Activated T-cell treated with anti-CD3 and anti-CD28 coated beads for 1 hour (primary cell): ENCODE measurements at places on chromosomes 2 and 18.

- DNase-seq: no peak
Observed at GRCh38 chr2:238742664-238743063, 105.2 kb upstream of the TWIST2 start.

DNA sequence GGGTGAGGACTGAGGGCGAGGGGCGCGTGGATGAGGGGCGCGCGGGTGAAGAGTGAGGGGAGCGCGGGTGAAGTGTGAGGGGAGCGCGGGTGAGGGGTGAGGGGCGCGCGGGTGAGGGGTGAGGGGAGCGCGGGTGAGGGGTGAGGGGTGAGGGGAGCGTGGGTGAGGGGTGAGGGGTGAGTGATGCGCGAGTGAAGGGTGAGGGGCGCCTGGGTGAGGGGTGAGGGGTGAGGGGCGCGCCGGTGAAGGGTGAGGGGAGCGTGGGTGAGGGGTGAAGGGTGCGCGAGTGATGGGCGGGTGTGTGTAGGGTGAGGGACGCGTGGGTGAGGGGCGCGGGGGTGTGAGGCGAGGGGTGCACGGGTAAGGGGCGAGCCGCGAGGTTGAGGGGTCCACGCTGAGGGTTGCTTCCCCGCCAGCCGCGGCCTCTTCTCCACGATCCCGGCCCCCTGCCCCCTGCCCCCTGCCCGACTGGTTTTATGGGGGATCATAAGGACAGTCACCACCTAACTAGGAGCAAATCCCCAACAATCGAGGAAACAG lies 1.1 kb upstream of the SLC66A2 start:
- DNase-seq: no peak

- DNase-seq: no peak
Observed at GRCh38 chr2:11949732-11950523, 203.5 kb downstream of the LPIN1 start.

- DNase-seq: no peak
Observed at GRCh38 chr18:26655525-26656430, 107.4 kb upstream of the KCTD1 start.

GRCh38 chr2:7658486-7658885 lies 741.3 kb downstream of the RNF144A start:
- no peak for DNase-seq

DNA sequence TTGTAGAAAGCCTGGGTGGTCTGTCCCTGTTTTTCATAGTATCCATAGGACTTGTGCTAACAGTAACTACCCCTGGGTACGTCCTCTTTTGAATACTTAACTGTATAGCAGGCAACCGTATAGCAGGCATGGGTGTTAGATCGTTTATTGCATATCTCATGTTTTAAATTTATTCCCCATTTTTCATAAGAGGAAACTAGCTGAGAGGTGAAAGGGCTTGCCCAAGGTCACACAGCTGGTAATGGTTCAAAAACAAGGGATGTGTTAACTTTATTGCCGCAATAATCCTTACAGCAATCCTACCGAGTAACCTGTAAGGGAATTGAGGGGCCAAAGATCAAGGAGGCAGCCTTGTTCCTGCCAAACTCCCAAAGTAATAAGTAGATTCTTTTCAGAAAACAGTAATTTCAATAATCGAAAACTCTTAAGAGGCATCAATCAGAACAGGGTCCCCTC lies 990 bp upstream of the MGAT4A start:
- no peak for DNase-seq

DNA sequence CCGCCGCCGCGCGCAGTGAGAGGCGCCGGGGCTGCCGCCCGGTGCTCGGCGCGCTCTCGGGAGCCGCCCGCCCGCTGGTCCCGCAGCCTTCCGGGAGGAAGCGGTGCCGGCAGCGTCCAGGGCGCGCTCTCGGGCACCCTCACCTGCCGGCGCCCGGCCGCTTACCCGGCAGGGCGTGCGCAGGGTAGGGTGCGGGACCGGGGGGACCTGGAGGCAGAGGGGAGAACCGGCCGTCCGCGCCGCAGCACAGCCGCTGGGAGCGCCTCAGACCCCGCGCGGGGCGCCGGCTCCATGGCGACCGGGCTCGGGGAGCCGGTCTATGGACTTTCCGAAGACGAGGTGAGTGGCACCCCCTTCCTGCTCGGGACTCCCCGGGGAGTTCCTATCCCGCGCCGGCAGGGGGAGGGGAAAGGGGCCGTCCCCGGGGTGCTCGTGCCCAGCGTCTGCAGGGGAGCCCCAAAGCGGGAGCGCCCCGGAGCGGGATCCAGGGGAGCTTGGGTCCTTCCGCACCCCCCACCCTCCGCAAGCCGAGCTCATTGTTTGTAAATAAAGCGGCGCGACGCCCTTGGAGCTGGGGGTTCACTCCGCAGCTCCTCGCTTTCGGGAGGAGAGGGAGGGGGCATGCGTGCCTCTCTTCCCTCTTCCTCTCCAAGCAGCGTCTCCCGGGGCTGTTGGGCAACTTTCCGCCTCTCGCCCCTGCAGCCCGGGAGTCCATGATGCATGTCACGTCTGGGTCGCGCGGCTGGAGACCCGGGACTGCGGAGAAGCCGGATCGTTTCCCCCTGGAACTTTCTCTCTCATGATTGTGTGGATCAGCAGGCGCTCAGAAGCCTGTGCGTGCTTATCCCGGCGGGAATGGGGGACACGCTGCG lies 580 bp downstream of the NEDD4L start:
- DNase-seq: peak; percentile 22

- DNase-seq: no peak
Observed at GRCh38 chr2:71605781-71606241, 152.4 kb downstream of the DYSF start.

- no peak for DNase-seq
Observed at GRCh38 chr2:228458364-228458763, 276.9 kb upstream of the SPHKAP start.

- DNase-seq: no peak
Observed at GRCh38 chr18:69943021-69943420, 4.7 kb downstream of the CD226 start.

DNA sequence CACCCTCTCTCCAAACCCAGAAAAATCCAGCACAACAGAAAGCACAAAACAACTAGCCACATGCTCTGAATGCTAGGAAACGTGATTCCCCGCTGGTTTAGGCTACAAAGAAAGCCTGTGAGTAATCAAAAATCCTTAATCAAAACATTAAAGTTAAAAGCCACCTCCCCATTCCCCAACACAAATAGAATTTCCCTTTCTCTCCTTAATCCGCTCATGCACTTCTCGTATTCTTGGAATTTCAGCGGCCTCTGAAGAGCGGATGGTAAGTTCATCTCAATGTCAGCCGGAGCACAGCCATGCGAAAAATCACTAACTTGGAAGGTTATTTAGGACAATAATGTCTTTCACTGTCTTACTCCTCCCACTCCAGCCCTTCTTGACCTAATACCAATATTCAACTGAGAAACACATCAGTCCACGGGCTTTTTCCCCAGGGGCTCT lies 126.7 kb downstream of the OSBPL1A start:
- DNase-seq: no peak

DNA sequence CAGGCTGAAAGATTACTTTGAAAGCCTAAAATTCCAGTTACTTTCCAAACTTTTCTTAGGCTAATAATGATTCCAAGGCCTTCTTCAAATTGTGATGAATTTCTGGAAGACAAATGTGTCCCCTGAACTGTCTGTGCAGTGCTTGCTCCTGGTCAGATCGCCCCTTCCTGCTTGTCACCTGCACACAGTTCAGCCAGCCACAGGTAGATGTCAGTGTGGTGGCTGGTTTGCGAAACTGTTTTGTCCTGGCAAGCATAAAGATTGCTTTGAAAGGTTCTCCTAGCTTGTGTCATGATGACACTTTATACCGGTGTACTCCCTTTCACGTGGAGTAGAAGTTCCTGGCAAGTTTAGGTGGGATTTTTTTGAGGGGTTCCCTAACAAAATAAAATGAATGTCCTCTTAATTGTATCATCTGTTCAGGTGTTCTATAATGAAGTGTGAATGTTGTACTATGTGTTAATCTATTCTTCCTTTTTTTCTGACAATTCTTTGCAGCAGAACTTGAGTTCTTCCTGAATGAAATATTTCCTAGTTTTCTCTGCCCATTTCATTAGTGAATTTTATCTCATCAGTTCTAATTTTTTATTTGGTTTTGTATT lies 298.8 kb downstream of the ZNF407 start:
- DNase-seq: peak; percentile 29

GRCh38 chr2:1964659-1965058 lies 220.3 kb upstream of the PXDN start:
- DNase-seq: no peak

DNA sequence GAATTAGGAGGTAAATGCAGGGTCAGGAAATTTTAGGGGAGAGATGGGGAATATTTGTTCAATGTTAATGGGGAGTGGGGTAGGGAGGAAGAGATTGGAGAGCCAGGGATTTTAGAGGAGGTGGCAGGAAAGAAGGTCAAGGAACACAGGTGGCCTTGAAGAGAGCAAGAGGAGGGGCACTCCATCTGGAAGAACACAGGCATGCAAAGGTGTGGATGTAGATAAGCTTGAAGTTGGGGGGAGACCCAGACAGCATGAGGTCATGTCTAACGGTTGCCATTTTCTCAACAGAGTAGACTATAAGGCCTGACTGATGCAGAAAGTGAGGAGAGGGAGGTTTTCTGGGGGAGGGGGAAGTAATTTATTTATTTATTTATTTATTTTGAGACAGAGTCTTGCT lies 77.5 kb downstream of the MAIP1 start:
- DNase-seq: no peak

DNA sequence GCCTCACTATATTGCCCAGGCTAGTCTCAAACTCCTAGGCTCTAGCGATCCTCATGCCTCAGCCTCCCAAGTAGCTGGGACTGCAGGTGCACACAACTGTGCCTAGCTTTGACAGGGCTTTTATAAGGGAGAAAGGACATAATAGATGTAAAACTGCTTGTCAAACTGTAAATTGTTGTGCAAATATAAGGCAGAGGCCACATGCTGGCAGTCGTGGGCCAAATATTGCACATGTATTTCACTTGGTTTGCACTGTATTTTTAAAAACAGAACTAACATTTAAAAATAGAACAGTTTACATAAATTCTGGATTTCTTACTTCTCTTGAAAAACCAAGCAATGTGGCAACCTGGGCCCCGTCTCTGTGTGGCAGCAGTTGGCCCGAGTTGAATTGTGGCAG lies 31.2 kb upstream of the MYO3B start:
- no peak for DNase-seq

GRCh38 chr2:200966770-200967169 lies 3.3 kb upstream of the ORC2 start:
- no peak for DNase-seq

DNA sequence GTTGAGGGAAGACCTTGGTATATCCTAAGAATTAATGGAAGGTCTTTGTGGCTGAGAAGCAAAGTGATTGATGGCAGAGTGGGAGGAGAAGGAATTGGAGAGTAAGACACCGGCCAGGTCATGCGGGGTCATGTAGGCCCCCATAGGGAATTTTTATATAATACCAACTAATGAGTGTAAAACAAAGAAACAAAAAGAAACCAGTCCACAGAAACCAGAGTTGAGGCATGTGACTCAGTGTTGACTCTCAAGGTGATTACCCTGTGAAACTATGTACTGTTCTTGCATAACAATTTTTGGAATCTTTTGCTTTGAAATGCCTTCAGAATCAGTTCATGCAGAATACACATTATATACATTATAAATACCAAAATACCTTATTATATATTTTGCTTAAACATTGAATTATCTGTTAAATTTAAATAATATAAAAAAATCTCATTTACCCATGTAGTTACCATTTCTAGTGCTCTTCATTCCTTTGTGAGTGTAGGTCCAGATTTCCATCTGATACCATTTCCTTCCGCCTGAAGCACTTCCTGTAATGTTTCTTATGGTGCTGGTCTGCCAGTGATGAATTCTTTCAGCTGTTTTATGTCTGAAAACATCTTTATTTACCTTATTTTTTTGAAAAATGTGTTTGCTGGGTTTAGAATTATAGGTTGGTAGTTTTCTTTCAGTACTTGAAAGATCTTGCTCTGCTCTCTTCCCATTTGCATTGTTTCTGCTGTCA lies 8.6 kb downstream of the CLIP4 start:
- DNase-seq: no peak

- no peak for DNase-seq
Observed at GRCh38 chr2:216827073-216827720, 32.7 kb downstream of the TNP1 start.

DNA sequence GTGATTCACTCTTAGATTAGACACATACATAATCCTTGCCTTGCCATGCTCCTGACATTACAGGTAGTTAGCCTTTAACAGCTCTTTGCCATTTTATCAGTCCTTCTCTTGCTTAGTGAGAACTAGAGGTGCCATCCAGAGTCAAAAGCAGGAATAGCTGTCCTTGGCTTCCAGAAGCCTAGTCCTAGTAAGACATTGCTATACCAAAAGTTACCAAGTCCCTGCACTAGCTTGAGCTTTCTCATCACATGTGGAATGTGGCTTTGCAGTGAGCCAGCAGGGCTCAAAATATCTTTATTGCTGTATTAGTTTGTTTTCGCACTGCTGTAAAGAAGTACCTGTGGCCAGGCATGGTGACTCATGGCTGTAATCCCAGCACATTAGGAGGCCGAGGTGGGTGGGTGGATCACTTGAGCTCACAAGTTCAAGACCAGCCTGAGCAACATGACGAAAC lies 104.7 kb upstream of the NOSTRIN start:
- DNase-seq: no peak

- DNase-seq: no peak
Observed at GRCh38 chr2:241584436-241584835, 25.9 kb downstream of the BOK start.

- no peak for DNase-seq
Observed at GRCh38 chr18:49618742-49619681, 57.2 kb downstream of the LIPG start.

DNA sequence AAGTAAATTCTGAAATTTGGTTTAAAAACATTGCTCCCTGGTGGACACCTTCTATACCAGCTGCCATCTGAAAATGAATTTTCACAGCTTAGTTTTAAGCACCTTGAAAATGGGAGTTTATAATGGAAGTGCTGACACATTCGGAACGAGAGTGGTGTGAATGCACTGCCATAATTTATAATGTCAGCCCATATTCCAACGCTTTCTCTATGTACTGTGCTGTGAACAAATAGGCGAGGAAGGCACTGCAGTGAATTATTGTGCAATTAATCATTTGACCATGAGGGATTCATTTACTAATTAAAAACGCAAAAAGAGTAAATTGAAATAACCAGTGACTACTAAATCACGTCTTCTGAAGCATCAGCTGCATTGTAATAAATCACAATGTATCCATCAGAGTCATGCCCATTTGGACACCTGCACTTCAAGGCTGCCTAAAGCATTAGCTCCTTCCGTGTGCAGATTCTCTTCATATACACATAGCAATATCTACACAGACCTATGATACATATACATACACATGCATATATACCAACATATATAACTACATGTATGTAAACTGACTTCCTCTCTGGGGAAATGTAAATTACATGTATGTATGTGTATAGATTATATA lies 699.8 kb downstream of the GALR1 start:
- no peak for DNase-seq

GRCh38 chr2:9641641-9642040 lies 10.8 kb upstream of the YWHAQ start:
- no peak for DNase-seq
